ENCODE measurements at places on chromosomes 7 and 10.

- DNase-seq = no peak
Measured at GRCh38 chr10:78706256-78706655, 362.5 kb upstream of the ZMIZ1 start.

GRCh38 chr7:141701489-141702046, 398 bp downstream of the DENND11 start:
- DNase-seq = no peak

DNA sequence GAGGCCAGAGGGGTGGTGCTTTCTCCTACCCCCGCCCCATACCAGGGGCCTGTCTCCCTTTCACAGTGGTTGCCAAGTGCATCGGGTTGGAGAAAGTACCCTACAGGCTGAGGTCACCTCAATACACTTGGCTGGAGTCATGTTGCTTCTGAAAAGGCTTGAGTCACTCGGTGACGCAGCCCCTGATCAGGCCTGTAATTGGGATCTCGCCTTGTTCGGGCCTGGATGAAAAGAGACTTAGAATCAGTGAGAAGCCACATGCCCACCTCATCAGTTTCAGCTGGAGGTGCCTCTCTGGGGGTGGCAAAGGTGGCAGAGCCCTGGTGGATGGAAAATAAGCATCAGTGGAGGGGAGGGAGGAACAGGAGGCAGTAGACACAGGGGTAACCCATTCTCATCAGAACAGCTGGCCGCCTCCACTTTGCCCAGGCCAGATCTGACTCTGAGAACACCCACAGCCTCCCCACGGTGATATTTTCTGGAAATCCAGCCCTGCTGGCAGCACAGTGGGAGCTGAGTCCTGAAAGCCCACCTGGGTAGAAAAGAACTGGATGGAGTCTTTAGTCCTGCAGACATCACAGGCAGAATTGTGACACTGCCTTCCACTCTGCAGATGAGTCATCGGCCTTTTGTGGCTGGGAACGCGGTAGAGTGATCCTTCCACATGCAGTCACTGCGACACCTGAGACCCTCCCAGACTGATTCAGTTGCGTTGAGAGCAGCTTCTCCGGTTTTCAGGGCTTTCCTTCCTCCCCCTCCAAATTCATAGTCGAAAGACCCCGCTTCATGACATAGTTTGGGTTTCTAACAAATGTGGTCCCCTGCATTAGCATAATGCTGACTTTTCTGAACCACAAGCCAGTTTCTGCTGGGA, 108.0 kb downstream of the GRK5 start:
- peak; percentile 85 for DNase-seq

DNA sequence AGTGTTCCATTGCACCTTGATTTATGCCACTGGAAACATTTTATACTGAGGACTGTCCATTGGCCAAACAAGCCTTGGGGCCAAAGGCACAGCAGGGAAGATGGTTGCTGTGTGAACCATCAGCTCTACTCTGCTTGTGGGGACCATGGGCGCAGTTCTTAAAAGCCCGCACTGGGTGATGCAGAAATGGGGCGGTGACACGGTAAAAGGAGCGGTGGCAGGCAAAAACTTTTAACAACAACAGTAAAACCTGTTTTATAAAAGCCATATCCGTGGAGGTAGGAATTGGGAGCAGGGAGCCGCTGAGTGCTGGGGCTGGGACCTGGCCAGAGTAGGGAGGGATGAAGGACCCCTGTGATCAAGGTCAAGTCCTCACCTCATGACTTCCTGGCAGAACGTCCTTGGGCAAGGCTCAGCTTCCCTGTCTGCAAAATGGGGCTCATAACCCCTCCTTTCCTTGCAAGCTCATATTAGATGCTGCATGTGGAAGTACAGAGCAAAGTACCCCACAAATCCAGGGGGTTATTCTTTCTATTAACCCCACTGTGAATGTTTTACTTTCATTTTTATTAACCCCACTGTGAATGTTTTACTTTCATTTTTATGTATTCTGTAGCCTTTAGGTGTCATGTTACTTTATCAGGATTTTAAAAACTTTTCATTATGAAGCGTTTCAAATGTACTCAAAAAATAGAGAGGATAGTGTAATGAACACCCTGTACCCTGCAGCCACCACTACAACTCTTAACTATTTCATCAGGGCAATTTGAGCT, 78.3 kb downstream of the GRK5 start:
- DNase-seq = no peak

- DNase-seq = no peak
Measured at GRCh38 chr10:102473445-102474331, 22.3 kb upstream of the C10orf95 start.

- no peak for DNase-seq
Measured at GRCh38 chr10:116848032-116848943, 1.0 kb upstream of the ENO4 start.

- no peak for DNase-seq
Measured at GRCh38 chr7:36003343-36003742, 149.7 kb upstream of the EEPD1 start.

DNA sequence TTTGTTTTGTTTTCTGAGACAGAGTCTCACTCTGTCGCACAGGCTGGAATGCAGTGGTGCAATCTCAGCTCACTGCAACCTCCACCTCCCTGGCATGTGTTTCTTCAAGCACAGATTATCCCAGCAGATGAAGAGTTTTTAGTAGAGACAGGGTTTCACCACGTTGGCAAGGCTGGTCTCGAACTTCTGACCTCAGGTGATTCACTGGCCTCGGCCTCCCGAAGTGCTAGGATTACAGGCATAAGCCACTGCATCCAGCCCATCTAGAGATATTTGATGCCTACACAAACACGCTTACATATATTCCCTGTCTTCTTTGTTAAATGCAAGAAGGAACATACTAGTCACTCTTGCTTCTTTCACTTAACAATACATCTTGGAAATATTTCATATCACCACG, 5.9 kb upstream of the PTF1A start:
- DNase-seq = no peak

GRCh38 chr7:50349963-50350944, 45.7 kb downstream of the IKZF1 start:
- no peak for DNase-seq

- no peak for DNase-seq
Measured at GRCh38 chr10:54702583-54703485, 98.2 kb downstream of the PCDH15 start.

DNA sequence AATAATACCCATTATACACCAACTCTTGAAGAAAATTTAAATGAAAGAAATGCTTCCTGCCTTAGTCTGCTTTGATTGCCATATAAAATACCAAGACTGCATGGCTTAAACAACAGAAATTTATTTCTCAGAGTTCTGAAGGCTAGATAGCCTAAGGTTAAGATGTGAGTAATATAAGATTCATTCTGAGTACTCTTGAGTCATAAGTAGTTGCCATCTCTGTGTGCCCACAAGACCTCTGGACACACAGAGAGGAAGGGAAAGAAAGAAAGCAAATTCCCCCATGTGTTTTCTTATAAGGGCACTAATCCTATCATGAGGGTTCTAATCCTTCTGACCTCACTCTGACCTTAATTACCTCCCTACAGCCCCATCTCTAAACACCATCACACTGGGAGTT, 201.2 kb downstream of the PTN start:
- no peak for DNase-seq

DNA sequence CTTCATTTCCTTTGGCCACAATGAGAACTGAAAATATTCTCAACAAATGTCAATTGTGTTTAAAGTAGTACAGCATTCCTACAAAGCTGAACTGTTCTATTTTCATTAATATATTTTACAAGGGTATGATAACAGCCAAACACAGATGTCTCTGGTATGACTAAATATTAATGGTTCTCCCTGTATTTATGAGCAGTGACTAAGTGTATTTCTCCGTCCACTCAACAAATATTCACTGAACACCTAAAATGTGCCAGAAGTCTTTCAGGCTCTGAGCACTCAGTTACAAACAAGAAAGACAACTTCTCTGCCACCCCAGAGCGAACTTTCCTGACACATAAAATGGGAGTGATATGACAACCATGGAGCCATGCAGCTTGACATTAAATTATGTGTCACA, 135.6 kb downstream of the VPS41 start:
- no peak for DNase-seq

DNA sequence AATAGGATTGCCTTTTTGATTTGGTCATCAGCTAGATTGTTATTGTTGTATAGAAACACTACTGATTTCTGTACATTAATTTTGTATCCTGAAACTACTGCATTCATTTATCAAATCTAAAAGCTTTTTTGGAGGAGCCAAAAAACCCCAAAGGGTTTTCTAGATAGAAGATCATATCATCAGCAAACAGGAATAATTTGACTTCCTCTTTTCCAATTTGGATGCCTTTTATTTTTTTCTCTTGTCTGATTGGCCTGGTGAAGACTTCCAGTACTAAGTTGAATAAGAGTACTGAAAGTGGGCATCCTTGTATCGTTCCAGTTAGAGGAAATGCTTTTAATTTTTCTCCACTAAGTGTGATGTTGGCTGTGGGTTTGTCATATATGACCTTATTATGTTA, 10.6 kb upstream of the ENTPD7 start:
- no peak for DNase-seq

DNA sequence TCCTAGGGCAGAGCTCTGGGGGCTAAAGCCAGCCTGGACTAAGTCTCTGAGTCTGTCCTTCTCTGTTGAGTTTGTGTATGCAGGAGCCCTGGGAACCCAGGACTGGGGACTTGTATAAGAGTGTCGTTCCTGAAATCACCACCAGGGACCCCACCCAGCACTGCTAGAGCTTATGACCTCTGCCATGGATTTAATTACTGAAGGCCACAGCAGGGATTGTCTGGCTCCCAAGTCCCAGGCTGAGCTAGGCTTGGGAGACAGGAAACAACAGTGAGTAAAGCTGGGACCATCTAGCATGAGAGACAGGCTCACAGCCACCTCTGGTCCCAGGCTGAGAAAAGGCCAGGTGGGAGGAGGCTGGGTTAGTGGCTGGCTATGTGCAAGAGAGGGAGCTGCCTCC, 1.4 kb upstream of the TSPAN15 start:
- no peak for DNase-seq

DNA sequence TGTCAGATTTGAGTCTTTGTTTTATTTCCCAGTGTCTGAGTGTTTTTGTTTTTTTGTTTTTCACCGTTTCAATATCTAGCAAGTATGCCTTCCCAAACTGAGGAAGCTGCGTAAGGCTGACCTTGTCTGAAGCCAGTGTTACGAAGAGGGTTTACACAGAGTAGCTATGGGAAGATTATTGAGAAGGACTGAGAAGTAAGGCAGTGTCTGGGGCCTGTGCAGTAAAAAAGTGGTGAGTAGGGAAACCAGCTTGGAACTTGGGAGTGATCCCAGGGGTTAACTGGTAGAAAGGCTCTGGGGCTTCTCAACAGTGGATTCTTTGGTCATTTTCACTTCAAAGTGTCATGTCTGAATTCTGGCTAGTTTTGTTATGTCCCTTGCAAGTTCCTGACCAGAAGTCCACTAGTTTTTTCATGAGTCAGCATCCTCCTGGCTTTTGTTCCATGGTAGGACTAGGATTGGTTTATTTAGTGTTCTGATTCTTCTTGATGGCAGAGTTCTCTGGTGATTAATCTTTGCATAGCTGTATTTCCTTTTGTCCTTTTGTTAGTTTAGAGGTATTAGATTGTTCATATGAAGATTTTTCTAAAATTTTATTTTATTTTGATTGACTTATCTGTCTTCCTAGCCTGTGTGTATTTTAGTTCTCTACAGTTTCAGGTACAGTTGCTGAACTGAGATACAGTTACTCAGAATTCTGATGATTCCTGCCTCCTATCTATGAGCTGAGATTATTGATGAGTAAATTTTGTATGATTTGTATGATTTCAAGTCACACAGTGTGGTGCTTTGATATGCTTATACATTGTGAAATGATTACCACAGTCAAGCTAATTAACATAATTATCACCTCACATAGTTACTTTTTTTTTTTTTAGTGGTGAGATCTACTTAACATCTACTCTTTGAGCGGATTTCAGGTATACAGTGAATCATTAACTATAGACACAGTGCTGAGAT, 19.0 kb downstream of the GARS1 start:
- no peak for DNase-seq

GRCh38 chr7:38842746-38843145, 66.2 kb downstream of the VPS41 start:
- DNase-seq = no peak

GRCh38 chr7:16774986-16775385, 21.4 kb downstream of the TSPAN13 start:
- no peak for DNase-seq

DNA sequence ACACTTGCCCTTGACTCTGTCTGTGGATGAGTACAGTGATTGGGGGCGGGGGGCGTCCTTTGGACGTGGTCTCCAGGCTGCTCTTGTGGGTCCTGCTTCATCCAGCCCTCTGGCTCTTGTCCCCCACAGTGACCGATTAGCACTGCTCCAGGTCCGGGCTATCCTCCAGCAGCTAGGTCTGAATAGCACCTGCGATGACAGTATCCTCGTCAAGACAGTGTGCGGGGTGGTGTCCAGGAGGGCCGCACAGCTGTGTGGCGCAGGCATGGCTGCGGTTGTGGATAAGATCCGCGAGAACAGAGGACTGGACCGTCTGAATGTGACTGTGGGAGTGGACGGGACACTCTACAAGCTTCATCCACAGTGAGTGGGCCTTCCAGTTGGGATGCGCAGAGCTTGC, 18.3 kb downstream of the TACR2 start:
- DNase-seq = no peak

GRCh38 chr10:111612273-111612672, 535.4 kb downstream of the ADRA2A start:
- no peak for DNase-seq

GRCh38 chr7:23393636-23394035, 76.7 kb downstream of the IGF2BP3 start:
- DNase-seq = no peak

DNA sequence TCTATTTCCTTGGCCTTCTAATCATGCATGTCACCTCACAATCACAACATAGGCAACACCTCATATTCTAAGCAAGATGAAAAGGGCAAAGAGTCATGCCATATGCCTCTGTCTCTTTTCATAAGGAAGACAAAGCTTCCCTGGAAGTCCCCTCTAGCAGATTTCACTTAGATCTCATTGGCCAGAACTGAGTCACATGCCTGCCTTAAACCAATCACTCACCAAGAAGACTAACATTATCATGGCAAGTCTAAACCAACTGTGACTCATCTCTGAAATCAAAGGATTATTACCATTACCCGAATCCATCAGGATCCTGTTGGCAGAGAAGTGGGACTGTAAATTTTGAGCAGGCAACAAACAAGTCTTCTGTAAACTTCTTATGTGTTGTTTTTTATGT, 27.8 kb downstream of the CAV1 start:
- DNase-seq = no peak

DNA sequence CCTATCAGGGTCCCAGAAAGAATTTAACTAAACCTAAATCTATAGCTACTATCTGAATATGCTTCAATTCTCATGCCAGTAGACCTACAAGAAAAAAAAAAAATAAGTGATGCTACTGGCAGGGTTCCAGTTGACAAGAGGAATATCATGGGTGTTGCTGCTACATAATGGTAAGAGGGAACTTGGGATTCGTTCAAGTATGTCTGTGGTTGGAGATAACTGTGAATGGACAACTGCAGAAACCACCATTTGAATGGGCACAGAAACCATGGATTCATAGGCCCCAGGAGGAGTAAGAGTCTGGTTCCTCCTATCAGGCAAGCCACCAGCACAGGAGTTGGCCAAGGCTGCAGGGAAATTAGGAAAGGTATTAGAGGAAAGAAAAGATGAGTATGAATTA, 287.6 kb upstream of the HGF start:
- DNase-seq = no peak
